ENCODE measurements at places on chromosomes 1 and 21.

GRCh38 chr1:113905435-113905861, 322 bp downstream of the DCLRE1B start:
- DNase-seq = no peak

DNA sequence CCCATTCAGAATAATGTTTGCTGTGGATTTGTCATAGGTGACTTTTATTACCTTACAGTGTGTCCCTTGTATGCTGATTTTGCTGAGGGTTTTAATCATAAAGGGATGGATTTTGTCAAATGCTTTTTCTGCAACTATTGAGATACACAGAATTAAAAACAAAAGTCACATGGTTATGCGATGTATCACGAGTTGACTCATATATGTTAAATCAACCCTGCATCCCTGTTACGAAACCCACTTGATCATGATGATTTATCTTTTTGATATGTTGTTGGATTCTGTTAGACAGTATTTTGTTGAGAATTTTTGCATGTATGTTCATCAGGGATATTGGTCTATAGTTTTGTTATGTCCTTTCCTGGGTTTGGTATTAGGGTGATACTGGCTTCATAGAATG, 10.7 kb upstream of the OR2T34 start:
- no peak for DNase-seq

DNA sequence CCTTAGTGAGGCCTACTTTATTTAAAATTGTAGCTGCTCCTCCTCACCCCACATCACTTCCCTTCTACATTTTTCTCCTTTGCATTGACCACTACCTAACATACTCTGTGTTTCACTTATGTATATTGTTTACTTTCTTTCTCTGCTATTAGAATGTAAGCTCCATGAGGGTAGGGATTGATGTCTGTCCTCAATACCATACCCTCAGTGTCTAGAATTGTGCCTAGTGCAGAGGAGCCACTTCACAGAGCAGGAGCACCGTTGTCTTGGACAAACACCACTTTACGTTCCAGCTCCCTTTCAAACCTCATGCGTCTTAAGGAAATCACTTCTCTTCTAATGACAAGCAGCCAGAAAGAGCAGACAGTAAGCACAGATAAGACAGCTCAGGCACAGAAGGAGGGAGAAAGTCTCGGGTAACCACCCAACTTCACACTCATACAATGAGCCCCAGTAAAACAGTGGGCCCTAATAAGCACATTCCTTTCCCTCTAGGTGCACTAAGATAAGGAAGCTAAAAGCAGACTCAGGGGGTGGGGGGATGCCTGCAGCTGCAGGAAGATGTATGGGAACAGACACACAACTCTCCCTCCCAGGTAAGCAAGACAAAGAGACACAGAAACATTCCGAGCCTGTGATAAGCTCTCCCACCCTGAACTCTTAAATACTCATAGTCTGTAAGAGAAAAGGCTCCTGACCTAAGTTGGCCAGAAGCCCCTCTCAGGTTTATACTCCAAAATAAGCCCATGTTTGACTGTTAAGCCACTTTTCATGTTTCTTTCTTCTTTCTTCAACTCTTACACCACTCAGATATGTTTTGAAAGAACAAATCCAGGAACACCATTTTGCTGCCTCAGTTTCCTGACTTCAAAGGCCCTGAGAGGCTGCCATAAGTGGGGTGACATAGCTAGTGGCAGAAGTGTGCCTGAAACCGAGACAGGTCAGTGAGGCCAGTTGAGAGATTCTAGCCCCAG, 7.1 kb upstream of the PLEKHM2 start:
- DNase-seq = no peak

GRCh38 chr1:88612292-88612691, 71.8 kb upstream of the PKN2 start:
- DNase-seq = no peak

- DNase-seq = no peak
Observed at GRCh38 chr1:19029191-19030085, 73.0 kb upstream of the IFFO2 start.

GRCh38 chr1:107794571-107794970, 170.4 kb downstream of the VAV3 start:
- DNase-seq = no peak

DNA sequence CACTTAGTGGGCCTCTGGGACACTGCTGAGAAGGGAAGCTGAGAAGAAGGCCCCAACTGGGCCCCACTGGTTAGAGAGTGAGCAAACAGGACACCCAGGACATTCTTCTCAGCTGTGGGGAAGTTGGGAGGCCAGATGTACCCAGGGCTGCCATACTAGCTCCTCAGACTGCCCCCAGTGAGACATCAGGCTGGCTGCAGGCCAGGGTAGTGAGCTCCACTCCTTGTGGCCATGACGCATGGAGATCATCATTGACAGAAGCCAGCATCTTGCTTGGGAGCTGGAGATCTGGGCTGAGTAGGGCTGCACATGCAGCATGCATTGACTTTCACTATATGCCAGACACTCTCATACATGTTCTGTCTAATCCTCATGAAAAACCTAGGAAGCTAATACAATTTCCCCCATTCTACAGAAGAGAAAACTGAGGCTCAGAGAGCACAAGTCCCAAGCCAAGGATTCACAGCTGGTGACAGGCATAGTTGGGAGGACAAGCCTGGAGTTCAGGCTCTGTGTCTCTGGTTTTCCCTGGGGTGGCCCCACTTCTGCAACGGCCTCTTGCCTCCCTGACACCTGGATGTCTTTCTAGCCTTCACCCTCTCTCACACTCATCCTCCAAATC, 24.1 kb upstream of the MYCL start:
- DNase-seq = no peak
